Stimulated activated CD4-positive, alpha-beta T cell treated with anti-CD3 and anti-CD28 coated beads, TNF-alpha, amount 100 ng/mL, for 24 hours (primary cell): ENCODE measurements at places on chromosomes 4 and X.

GRCh38 chrX:139093201-139093600, 381.7 kb upstream of the FGF13 start:
- no peak for DNase-seq

GRCh38 chr4:73603854-73604584, 16.2 kb downstream of the RASSF6 start:
- no peak for DNase-seq

DNA sequence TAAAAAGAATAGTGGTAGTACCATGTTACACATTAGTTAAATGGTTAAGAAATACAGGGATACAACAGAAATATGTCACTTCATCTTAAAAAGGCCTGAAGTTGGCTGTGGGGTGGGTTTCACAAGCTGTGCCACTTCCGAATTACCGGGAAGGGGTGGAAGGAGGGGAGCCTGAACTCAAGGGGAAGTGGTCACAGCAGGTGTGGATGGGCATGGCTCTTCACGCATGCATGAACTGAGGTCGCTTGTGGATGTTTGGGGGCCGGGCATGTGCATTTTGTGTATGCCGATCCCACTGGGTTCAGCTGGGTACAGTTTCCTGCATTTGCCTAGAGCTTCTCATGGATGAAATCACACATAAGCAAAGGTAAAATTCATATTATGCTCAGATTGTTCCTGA, 64.9 kb downstream of the CLCN4 start:
- no peak for DNase-seq

- no peak for DNase-seq
These were observed 125.4 kb downstream of the PDLIM5 start for GRCh38 chr4:94577136-94577535.

- DNase-seq, result no peak
These were observed 210.5 kb downstream of the PWWP3B start for GRCh38 chrX:106378616-106379015.

- no peak for DNase-seq
These were observed 150.2 kb downstream of the CXXC4 start for GRCh38 chr4:104344342-104344980.
